ENCODE measurements at places on chromosomes 2 and 18.

- no peak for DNase-seq
Observed at GRCh38 chr2:129711816-129712675, 267.4 kb upstream of the RAB6C start.

GRCh38 chr2:62109554-62109953 lies 86.4 kb upstream of the B3GNT2 start:
- no peak for DNase-seq

- DNase-seq, result no peak
Observed at GRCh38 chr2:232139786-232140562, 178.5 kb downstream of the DIS3L2 start.

GRCh38 chr2:219636144-219636915 lies 8.9 kb downstream of the SLC4A3 start:
- no peak for DNase-seq

- DNase-seq, result peak; percentile 65
Observed at GRCh38 chr2:127084611-127085316, 22.2 kb downstream of the BIN1 start.

GRCh38 chr2:65991381-65992197 lies 443.3 kb upstream of the MEIS1 start:
- DNase-seq, result no peak

GRCh38 chr2:237735798-237736197 lies 62.8 kb upstream of the RBM44 start:
- no peak for DNase-seq

- DNase-seq, result no peak
Observed at GRCh38 chr18:41146301-41146700, 808.7 kb upstream of the PIK3C3 start.

DNA sequence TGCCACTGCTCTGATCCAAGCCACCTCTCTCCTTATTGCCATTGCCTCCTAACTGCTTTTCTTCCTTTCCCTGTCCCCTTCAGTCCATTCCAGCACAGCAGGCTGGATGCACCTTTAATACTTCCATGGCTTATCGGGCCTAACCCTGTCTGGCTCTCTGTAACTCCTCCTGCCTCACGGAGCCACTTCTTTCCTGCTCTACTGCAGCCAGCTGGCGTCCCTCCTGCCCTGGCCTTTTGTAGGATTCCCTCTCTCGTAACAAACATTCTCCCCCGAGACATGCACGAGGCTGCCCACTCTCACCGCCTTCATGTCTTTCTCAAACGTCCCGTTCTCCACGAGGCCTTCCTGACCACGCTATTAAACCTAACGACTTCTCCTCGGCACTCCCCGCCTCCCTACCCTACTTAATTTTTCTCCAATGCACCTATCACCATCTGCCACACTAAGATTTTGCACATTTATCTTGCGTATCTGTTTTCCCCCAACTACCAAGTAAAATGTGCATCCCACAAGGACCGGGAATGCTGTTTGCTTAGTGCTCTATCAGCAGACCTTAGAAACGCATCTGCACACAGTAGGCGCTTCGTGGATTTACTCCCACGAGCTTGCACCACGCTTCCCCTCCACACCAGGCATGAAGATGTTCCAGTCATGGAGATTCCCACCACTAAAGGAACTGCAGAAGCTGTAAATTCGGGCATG lies 728 bp upstream of the C18orf63 start:
- DNase-seq, result no peak

DNA sequence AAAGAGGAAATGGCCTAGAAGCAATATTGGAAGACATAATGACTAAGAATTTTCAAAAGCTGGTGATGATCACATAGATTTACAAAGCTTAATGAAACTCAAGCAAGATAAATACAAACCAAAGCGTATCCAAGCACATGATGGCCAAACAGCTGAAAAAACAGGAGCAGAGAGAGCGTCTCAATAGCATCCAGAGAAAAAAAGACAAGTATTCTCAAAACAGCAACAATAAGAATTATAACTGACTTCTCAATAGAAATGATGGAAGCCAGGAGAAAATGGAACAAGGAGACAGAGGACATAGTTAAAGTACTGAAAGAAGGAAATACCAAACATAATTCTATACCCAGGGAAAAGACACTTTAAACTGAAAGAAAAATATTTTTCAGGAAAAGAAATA lies 437.2 kb upstream of the TNP1 start:
- no peak for DNase-seq

- DNase-seq, result no peak
Observed at GRCh38 chr2:101781791-101782426, 84.4 kb downstream of the MAP4K4 start.

- DNase-seq, result peak; percentile 76
Observed at GRCh38 chr2:240556553-240557100, 1.2 kb downstream of the ANKMY1 start.

- DNase-seq, result no peak
Observed at GRCh38 chr2:120539937-120540718, 194.2 kb downstream of the INHBB start.

DNA sequence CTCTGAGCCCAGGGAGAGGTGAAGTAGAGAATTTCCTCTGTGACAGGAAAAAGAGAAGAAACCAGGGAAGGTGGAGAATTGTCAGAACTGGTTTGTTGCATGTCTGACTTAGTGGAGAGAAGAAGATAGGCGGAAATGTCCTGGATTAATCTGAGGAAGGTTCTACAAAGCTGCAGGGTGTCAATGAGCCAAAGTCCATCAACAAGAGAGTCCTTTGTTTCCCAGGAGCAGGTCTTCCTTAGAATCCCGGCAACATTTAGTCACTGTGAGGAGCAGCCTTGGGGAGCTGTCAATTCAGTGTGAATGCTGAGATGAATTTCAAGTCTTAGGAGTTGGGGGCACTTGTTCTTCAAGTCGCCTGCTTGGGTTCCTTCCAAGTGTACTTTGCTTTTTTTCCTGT lies 88.4 kb upstream of the CELF4 start:
- DNase-seq, result no peak

- DNase-seq, result no peak
Observed at GRCh38 chr18:48893061-48893607, 57.6 kb downstream of the SMAD7 start.

- no peak for DNase-seq
Observed at GRCh38 chr2:217966423-217967070, 36.2 kb downstream of the TNS1 start.

DNA sequence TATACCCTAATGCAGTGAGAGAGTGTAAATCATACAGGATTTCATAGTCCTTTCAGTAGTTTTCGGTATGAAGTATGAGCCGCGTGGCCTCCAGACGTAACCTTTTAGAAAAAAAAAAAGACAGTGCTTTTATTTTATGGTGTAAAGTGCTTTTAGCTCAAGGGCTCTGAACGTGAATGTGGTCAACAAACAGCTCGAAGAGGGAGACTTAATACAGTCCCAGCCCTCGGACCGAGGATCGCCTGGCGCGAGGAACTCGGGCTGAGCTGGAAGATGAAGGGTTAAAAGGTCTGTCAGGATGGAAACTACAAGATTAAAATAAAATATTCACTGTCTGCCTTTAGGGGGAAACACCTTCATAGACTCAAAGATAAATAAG lies 4.0 kb upstream of the BCL11A start:
- DNase-seq, result no peak

DNA sequence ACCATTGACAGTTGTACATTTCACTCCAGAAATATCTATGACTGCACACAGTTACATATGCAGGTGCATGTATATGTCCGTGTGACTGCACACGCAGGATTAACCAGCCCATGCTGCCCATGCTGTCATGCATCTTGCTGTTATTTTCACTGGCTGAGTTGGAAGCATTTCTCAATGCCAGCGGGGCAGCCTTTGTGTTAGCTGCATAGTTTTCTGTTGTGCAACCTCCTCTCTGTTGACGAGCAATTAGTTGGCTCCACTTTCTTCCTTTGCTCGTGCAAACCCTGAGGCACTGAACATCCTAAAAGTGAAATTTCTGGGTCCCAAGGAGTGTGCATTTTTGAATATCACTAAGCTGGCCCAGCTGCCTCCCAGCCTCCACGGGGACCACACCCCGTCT lies 133.4 kb upstream of the GLI2 start:
- no peak for DNase-seq

- no peak for DNase-seq
Observed at GRCh38 chr2:134863446-134863845, 25.0 kb downstream of the ACMSD start.

GRCh38 chr2:36741188-36741837 lies 44.8 kb downstream of the VIT start:
- DNase-seq, result no peak

GRCh38 chr2:133941666-133942065 lies 312.2 kb upstream of the MGAT5 start:
- no peak for DNase-seq

DNA sequence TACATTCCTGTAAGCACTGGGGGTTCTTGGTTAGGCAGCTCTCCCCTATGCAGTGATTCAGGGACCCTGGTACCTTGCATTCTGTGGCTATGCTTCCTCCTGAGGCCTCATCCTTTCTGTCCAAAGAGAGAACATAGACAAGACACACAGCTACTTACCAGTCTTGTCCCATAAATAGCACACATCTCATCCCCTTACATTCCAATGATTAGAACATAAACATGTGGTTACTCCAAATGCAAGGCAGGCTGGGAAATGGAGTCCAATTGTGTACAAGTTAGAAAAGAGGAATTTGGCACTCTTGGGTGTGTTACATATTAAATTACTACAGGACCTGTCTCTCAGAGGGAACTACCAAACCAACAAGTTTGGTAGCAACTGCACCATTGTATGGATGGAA lies 171.3 kb downstream of the ARHGAP15 start:
- no peak for DNase-seq

DNA sequence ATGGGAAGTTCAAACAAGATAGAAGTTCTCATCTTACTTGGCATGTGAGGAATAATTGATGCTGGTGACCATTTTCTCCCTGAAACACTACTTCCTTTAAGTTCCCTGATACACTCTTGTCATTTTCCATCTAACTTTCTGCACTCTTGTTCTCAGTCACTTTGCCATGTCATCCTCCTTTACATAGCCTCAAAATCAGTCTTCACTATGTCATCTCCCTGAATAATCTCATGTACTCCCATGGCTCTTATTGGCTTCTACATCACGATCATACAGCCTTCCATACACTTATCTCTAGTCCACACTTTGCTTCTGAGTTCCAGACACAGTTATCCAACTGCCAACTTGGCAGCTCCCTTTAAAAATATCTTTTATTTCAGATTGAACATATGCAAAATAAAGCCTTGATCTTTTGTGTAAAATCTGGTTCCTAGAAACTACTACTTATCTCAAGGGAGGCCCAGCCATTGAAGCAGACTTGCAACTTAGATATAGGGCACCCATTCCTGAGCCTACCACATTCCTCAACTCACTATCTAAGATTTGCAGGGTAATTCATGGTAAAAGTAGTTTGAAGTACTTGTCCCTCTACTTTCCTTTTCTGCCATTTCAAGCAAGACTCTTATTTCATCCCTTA lies 1070.2 kb upstream of the NXPH2 start:
- DNase-seq, result no peak

GRCh38 chr2:234556848-234557573 lies 60.1 kb upstream of the ARL4C start:
- no peak for DNase-seq

GRCh38 chr2:238596571-238597551 lies 170.1 kb downstream of the ASB1 start:
- no peak for DNase-seq

DNA sequence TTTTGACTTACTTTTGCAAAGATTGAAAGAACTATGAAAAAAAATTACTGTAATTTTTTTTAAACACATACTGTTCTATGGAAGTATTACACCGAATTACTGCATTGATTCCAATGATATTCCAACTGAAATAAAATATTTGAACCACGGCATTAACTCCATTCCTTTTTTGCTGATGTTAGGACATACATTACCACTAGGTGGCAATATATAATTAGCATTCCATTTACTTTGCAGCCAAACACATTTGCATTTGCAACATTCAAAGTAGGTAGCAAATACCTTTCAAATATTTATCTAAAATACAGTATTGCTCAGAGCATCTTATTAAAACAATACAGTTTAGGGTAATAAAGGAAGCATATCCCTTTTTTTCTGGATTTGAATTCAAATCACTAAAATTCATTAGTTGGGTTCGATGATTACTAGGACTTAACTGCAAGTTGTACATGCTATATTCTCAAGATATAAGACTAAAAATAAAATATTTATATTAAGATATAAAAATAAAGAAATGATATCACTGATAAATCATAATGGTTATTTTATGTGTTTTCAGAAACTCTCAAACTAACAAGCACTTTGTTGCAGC lies 31.3 kb downstream of the LANCL1 start:
- DNase-seq, result no peak

GRCh38 chr2:45289997-45290709 lies 280.9 kb upstream of the SIX2 start:
- no peak for DNase-seq

DNA sequence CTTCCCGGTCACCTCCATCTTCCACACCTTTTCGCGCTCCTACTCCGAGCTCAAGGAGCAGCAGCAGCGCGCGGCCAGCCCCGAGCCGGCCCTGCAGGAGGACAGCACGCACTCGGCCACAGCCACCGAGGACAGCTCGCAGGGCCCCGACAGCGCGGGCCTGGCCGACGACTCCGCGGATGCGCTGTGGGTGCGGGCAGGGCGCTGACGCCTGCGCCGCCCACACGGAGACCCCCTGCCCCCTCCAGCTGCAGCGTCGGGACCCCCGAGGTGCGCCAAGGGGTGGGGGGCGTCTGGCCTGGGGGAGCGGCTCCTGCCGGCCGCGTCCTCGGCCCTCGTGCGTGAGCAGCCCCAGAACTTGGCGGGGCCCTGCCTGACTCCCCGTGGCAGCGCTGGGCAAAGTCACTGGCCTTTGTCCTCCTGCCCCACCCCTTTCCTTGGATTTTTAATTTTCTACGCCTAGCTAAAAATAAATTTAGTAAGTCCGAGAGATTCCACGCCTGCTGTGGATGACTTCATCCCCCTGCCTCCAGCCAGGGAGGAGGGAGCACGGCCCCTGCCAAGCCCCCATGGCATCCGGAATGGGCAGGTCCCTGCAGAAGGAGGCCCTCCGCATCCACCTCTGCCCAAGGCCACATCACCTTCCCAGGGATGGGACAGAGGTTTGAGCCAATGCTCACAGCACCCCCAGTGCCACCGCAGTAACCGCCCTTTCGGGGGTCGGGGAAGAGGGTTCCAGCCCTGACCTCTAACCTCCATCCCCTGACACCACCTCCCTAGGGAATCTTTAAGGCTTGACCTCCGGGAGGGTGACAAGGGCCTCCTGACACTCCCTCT lies 51.6 kb downstream of the SLC66A2 start:
- DNase-seq, result no peak

DNA sequence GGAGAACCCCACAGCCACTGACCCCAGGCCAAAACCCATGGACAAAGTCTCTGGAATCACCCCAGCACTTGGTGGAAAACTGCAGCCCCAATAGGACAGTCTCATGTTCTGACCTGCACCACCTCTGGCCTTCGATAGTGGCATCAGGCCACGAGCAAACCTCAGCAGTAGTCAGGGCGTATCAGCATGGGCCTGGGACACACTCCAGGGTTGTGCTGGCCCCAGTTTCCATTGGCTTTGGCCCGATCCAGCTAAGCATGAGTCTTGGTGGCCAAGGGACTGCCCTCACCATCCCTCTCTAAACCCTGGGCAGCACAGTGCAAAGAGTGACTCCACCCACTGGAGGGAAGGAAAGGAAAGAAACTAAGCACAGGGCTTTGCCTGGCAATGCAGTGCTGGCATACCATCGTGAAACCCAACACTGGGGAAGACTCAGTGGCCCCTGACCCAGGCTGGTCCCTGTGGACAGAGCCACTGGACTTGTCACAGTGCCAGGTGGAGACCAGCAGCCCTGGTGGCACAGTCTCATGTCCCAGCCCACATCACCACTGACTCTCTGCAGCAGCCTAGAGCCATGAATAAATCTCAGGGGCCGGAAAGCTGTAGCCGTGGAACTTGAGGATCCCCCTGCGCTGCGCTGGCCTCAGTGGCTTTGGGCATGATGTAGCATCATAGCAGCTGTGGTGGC lies 46.3 kb downstream of the ZNF519 start:
- no peak for DNase-seq

- peak; percentile 74 for DNase-seq
Observed at GRCh38 chr18:23871410-23871809, 143.1 kb upstream of the TTC39C start.
